Stimulated activated CD8-positive, alpha-beta memory T cell treated with anti-CD3 and anti-CD28 coated beads, Interleukin-4, amount 100 ng/mL, for 24 hours (primary cell): ENCODE measurements at places on chromosomes 7 and 10.

- DNase-seq = no peak
Measured at GRCh38 chr10:77771851-77772250, 134.2 kb upstream of the KCNMA1 start.

- no peak for DNase-seq
Measured at GRCh38 chr7:141301544-141301943, 227.7 kb downstream of the TMEM178B start.

DNA sequence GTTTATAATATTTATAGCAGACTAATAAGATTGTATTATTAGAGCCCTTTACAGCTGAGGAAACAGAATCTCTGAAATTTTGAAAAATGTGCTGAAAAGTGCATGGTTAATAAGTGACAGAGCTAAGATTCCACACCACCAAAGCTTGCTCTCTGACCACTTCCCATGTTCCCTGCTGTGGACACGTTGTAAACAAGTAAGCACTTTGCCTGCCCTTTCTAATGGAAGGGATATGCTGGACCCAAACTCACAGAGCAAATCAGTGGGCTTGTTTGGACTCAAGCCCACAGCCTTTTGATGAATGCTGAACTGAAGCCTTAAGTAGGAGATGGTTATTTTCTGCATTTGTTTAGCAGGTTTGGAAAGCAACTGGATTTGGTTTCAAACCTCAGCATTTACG lies 214.0 kb upstream of the TMEM72 start:
- DNase-seq = no peak

- DNase-seq = no peak
Measured at GRCh38 chr10:82128527-82128926, 253.5 kb downstream of the NRG3 start.

GRCh38 chr10:71647526-71648253 lies 71.9 kb downstream of the C10orf105 start:
- DNase-seq = no peak

DNA sequence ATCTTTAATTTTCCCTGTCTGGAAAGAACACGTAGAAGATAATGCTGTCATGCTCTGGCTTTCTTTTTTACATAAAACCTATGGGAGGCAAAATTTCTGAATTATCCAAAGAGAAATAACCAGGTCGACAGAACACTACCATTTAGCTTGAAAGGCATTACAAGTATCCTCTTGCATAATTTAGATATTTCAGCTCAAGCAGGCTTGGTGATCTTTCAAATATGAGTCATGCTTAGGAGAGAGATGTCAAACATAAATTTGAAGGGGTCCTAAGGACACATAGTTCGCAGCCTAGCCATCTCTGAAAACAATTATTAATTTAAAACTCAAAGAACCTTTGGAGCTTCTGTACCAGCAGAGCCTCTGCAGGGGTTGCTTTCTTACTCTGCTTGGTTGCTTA lies 100.9 kb downstream of the FAS start:
- DNase-seq = no peak

DNA sequence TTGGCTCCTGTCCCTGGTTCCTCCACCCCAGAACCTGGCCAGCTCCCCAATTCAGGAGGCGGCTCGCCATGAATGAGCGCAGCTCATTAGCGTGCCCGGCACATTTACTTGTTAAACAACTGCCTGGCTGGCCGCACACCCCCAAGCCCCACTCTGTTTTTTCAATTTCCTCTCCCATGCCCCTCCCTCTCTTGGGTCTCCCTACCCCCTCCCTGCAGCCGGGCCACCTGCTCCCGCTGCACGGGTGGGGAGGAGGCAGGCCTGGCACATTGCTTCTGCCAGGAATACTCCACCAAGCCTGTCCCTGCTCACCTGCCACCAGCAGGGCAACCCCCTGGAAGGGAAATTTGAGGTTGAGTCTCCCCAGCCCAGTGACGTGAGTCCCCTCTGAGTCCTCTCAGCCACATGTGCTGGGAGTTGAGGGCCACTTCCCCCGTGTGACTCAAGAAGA lies 2.5 kb upstream of the SLIT1 start:
- no peak for DNase-seq

DNA sequence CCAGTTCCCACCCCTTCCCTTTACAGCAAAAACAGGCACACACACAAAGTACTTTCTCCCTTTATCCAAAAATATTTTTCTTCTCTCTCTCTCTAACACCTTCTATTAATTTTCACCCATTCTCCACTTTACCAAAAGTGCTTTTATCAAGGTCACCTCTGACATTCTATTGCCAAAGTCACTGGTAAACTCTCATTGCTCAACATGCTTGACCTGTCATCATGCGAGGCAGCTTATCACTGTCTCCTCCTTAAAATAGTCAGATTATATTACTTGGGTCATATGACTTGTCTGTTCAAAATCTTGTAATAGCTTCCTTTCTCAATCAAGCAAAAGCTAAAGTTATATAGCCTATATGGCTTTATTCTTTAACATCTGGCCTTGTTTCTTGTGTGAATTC lies 28.6 kb downstream of the MACC1 start:
- no peak for DNase-seq

DNA sequence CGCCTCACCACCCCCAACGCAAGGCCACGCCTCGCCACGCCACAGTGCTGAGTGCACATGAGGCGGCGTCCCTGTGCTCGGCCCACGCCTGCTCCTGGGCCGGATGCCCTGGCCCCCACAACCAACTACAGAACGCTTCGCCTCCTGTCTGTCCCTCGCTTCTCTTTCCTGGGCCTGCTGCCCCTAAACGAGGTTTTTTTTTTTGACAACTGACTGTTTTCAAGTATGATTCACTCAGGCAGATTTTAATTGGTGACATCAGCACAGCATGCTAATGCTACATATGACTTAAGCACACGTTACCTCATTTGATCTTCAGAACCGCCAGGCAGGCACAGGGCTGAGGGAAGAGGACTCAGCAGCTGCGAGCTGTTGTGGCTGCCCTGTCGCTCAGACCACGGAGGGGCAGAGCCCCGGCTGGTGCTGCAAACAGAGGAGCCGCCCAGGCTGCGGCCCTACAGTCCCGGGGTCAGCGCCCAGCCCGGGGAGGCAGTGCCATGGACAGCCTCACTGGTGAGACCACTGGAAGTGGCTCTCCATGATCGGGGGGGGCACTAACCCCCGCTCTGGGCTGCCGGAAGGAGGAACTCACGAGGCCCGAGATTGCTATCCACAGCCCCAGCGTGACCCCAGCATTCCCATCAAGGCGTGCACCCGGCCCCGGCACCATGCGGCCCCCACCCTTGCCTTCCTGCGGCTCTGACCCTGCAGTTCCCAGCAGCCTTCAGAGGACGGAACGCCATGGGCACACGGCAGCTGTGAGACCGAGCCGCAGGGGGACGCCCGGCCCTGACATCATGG lies 212.8 kb downstream of the MAD1L1 start:
- peak; percentile 42 for DNase-seq

GRCh38 chr7:43112941-43113621 lies 634 bp downstream of the HECW1 start:
- no peak for DNase-seq

- DNase-seq = no peak
Measured at GRCh38 chr7:18721429-18721828, 225.9 kb downstream of the HDAC9 start.

DNA sequence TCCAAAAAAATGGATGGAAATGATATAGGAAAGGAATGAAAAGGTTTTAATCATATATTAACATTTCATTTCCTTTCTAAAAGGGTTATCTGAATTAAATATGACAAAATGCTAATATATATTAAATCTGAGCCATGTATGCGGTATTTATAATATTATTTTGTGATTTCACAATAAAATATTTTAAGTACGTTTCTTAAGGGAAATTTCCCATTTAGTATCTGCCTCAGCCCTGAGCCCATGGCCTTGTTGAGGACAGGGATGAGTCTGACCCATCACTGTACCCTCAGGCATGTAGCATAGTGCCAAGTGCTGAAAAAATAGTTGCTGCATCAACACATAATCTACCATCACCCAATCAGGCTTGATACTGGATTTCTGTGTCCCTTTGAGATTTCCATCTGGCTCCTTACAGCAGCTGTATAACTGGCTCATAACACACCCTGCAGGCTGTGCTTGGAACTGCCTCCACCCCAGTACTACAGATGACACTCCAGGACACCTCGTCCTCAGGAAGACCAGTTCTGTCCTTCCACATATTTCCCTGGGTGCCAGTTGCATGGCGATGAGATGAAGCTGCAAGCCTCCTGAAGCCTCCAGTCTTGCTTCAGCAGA lies 59.4 kb upstream of the ASAH2 start:
- peak; percentile 2 for DNase-seq

GRCh38 chr10:33461295-33461640 lies 126.8 kb upstream of the NRP1 start:
- no peak for DNase-seq

GRCh38 chr7:99497766-99498545 lies 2.1 kb downstream of the ZNF394 start:
- DNase-seq = no peak

GRCh38 chr7:149776289-149776688 lies 2.9 kb upstream of the ZNF467 start:
- no peak for DNase-seq

DNA sequence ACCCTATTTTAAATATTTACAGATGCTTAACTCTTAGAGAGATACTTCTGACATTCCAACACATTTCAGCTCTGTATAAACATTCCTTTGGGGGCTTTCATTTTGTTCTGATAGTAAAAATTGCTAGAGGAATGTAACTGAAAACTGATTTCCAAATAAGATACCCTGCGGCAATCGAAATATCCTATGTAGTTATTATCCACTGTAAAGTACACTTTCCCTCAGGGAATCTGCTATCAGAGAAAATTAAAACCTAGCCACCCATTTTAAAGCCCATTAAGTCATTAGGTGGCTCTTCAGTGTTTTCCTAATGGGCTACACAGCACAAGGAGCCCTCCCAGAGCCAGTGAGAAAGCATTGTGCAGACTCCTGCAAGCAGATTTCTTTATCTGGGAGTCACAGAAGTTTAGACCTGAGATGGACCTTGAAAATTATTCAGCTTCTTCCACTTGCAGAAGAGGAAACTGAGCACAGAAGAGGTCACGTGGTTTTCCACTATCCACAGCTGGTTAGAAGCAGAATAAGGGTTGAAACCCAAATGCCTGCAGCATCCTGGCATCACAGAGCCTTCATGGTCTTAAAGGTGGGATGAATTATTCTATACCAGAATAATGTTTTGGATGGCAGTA lies 12.6 kb upstream of the CPVL start:
- DNase-seq = no peak

- DNase-seq = no peak
Measured at GRCh38 chr10:59839576-59839975, 66.8 kb downstream of the CCDC6 start.

GRCh38 chr7:106417273-106417902 lies 132.6 kb upstream of the NAMPT start:
- no peak for DNase-seq

GRCh38 chr7:140062528-140063299 lies at the start of gene PARP12:
Gene PARP12 (minus strand): TSS chr7:140062951. CDS start chr7:140062847, 104 bp downstream.
- DNase-seq = peak; percentile 82

DNA sequence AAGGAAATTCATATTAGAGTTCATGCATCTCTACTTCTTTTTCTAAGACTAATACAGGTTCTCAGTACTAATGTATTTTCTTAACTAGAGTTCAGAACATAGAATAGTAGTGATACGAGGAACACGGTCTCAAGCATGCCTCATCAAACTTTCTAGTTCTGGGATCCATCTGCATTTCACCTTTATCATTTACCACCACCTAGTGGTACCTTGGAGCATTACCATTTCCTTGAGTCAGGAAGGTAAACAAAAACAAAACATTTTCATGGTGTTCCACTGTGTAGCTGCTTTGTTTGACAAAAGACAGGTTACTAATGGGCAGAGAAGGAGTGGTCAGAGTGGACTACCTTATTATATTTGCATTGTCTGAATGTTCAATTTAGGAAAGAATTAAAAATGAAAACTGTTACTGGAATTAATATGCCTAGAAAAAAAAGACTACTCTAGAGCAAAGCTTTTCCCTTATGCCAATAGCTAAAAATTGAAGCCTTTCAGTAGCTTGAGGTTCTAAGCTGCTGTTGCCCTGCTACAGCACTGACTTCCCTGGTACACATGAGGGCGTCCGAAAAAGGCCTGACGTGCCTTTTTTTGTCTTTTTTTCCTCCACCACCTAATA lies 44.5 kb downstream of the STARD3NL start:
- DNase-seq = no peak

DNA sequence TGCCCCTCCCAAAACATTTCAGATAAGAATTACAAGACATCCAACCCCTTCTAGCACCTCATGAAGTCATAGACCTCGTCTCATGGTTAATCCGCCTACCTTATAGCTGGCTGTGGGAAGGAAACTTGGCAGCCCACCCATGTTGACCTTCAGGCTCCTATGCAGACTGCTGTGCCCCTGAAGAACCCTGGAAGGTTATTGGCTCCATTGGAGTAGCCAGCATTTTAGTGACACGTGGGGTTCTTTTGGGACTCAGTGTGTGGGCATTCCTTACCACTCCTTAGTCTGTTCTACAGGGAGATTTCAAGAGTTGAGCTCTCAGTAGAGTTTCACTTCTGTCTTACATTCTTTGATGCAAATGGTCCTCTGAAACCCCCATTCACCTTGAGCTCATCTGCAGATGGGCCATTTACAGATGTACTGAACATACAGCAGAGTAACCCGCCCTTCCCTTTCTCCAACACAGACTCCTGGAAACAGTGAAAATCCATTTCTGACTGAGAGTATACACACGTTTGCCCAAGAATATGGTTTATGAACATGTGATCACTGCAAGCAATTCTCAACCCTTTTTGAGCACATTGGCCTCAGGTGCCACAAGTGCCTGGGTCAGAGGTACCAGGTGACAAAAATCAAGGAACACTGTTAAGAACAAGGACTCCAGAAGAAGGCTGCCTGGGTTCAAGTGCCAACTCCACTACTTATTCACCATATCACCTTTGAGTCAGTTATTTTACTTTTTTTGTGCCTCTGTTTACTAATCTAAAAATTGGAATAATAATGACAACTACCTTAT lies 54.0 kb upstream of the HECW1 start:
- no peak for DNase-seq

- peak; percentile 21 for DNase-seq
Measured at GRCh38 chr10:70132098-70133029, at the start of gene AIFM2. Gene AIFM2 (minus strand): TSS chr10:70132825. CDS start chr10:70124084, 8,741 bp downstream.

DNA sequence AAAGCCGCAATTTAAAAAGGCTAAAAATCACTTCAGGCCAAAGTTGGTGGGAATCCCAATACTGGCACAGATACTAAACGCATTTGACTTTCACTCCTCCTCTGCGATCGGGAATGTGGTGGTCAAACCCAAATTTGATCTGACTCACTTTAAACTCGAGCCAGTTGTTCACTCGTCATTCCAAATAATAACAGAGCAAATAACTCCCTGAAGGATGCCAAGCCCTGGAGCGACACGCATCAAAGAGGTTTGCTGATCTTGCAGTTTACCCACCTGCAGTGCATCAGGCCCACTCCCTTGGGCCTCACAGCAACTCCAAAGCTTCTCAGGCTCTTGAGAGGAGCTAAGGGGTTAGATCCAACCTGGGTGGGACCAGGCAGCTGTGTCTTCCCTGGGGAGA lies 12.2 kb downstream of the PTN start:
- no peak for DNase-seq
